ENCODE measurements at places on chromosomes 11 and 22.

GRCh38 chr11:115919341-115920091 is 415.3 kb upstream of the CADM1 start:
- DNase-seq = no peak

DNA sequence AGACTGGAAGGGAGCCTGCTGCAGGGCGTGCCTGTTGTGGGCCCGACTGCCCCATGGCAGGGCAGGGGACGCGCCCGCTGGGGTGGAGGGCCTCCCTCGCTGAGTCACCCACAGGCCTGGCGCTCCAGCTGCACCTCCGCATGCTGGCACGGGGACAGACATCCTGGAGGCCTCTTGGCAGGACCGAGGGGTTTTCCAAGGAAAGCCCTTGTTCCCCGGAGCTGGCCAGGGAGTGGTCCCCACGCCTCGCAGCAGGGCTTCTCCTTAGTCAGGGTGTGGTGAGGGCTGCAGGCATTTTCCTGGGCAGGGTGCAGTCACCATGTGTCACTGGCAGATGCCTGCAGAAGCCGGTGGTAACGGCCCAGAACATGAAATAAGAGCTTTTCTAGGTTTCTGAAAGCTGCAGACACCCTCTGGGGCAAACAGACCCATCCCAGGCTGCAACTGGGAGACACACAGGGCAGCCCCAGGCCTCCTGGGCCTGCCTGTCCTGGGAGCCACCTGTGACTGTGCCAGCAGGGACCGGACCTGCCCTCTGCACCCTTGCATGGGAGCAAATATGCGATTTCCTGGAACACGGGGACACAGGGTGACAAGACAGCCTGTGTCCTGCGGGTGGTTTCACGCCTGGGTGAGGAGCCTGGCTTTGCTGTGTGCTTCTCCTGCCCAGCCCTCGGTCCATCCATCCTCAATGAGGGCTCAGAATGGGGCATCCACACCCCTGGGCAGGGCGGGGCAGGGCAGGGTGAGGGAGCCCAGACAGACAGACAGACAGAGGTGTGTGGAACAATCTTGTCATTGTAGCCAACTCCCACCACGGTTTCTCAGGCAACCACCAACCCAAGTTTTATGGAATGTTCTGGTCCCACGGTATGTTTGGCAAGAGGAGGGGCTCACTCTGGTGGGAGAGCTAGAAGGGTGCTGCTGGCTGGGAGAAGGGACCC is 43.2 kb upstream of the FADD start:
- DNase-seq = no peak

DNA sequence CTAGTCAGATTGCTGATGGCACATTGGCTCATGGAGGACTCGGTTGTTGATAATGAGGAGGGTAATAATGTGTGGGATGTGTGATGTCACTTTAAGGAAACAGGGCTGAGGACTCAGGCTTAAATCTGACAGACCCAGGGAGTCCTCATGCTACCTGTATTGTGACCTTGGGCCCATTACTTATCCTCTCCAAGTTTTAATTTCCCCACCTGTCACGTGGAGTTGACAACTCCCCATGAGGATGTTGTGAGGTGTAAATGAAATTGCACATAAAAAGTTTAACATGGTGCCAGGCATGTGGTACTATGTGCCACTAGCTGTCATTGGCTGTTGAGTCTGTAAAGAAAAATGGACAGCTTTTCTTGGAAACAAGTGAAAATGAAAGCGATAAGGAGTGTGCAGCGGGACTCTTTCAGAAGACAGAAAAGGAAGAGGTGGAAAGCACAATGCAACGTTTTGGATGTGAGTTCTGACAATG is 15.3 kb downstream of the IL10RA start:
- no peak for DNase-seq

GRCh38 chr11:115439385-115439784 is 64.8 kb downstream of the CADM1 start:
- DNase-seq = no peak

DNA sequence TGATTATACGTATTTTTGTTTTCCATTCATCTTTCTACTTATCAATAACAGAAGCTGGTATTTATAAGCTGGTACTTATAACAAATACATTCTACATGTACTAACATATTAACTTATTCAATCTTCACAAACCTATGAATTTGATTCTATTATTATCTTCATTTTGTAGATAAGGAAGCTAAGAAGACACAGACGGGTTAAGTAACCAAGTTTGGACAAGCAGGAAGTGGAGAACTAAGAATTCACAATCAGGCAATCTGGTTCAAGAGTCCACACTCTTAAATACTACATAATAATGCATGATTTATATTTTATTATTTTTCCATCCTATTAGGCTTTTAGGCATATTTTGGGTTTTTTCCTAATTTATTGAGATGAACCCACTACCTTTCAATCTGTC is 25.0 kb downstream of the FCHSD2 start:
- DNase-seq = no peak

GRCh38 chr22:30574997-30575671 is 669 bp upstream of the GAL3ST1 start:
- DNase-seq = no peak

DNA sequence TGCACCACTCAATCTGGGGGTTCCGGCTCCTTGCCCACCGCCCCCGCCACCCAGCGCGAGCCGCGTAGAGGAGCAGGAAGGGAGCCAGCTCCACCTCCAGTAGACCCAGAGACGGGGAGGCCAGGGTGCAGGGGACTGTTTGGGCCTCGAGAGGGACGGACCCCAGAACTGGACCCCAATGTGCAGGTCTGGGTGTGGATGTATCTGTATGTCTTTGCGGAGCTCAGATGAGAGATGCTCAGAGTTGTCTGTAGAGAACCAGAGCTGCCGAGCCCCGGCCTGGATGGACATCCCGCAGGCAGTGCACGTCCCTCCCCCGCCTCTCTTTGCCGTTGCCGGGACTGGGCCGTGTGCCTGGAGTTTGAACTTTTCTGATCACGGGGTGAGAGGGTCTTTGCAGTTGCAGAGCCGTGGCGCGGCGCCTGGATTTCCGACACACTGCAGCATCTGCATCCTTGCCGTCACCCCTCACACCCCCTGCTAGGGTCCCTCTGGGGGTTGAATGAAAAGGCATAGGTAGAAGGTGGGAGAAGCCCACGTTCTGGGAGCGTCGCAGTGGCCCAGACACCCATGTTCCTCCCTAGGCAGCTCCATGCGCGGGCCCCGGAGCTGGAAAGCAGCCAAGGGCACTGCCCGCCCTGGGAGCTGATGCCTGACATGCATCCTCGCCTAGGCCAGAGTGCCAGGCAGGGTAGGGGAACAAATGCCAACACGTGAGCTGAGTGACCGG is 105.2 kb downstream of the KCNQ1 start:
- DNase-seq = no peak

DNA sequence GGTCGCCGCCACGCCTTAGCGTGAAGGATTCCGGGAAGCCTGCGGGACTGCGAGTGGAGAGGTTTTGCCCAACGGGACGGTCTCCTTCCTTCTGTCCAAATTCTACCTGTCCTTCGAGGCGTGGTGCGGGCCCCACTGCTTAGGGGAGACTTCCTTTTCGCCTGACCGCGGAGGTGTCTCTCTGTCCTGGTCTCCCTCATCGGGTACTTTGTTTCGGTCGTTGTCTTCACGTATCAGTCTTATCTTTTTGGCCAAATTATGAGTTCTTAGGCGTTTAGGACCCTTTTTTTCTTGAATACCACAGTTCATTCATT is 388 bp downstream of the HINFP start:
- DNase-seq = no peak

DNA sequence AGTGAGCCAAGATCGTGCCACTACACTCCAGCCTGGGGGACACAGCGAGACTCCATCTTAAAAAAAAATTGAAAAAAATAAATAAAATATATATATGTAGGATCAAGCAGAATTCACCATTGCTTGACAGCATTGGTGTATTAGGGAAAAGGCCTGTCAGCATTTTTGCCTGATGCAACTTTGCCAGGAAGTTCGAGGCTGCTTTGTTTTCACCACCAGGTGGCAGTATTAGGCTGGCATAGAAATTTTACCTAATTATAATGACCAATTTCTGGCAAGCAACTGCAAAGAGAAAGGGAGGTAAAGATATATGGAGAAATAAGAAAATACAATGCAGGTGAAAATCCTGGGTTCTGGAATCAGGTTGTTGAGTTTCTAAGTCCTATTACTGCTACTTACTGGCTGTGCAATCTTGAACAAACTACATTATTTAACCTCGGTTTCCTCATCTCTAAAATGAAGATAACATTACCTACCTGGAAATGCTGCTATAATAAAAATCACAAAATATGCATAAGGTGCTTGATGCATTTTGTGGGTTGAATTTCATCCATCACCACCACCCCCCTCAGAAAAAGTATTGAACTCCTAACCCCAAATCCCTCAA is 24.7 kb downstream of the LAYN start:
- peak; percentile 46 for DNase-seq

DNA sequence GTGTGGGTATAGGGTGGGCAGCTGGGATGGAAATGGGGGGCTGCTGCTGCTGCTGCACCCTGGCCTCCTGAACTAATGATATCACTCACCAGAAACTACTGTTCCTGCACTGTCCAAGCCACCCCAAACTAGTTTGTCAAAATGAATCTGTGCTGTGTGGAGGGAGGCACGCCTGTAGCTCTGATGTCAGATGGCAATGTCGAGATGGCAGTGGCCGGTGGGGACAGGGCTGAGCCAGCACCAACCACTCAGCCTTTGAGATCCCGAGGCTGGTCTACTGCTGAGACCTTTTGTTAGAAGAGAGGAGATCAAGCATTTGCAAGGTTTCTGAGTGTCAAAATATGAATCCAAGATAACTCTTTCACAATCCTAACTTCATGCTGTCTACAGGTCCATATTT is 1.3 kb downstream of the RAG1 start:
- DNase-seq = no peak

DNA sequence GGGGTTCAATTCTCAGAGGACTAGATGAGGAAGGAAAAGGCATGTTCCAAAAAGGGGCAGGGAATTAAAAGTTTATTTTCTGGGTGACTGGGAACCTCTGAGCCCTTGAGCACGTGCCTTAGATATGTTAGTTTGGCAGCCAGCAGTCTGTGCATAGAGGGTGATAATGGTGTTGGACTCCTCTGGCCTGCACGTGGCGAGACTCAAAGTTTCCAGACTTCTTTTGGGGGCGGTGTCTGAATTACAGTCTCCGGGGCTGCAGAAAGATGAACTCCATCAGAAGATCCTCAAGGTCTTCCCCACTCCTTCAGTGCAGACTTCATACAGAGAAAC is 861 bp upstream of the ZNRF3 start:
- DNase-seq = peak; percentile 4

- peak; percentile 7 for DNase-seq
These were observed 17.5 kb downstream of the FGF3 start for GRCh38 chr11:69801513-69802335.

DNA sequence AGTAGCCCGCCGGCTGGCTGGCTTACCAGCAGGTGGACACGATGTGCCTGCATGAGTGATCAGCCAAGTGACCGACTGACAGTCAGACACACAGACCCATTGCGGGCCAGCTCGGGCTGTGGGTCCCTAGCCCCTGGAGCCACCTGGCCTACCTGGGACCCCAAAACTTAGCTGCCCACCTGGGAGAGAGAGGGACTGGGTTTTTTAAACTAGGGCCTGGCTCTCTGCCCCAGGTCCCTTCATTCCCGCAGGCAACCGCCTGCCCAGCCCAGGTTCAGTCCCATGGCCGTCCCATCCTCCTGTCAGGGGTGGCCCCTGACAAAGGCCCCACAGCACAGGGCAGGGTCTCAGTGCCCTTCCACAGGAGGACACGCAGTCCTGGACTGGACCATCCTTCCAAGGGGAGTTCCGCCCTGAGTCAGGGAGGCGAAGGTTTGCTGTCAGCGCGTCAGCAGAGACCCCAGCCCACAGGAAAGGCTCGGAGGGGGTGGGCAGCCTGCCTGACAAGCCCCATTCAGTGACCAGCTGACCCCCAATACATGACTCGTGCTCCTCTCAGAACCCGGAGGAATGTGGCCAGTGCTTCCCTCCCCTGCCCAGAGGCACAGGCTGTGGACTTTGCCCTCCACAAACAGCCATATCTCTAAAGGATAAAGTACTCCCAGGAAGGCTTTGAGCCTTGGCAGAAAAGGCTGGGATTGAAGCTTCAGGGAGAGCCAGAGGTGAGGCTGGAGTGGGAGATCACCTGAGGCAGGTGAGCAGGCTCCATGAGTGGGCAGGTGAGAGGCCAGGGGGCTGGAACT is 8.4 kb downstream of the SLCO2B1 start:
- no peak for DNase-seq

GRCh38 chr11:119936426-119936825 is 201.5 kb downstream of the TRIM29 start:
- DNase-seq = no peak

- no peak for DNase-seq
These were observed 11.3 kb downstream of the P2RY6 start for GRCh38 chr11:73283276-73284000.

- no peak for DNase-seq
These were observed 69.0 kb downstream of the LARGE1 start for GRCh38 chr22:33851240-33851639.

DNA sequence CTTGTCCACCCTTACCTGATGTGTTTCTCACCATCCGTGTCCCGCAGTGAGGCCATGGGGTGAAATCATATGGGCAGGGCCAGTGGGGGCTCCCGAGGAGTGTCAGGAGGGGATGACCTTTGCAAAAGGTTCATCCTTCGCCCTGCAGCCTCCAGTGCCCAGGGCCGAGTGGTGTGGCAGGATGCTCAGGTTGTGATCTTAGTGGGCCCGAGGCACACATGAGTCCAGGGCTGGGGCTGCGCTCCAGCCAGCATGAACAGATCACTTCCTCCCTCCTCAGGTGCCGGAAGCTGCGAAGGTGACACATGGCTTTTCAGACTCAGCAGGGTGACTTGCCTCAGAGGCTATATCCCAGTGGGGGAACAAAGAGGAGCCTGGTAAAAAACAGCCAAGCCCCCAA is 2.8 kb upstream of the FKBP2 start:
- no peak for DNase-seq

GRCh38 chr22:40345271-40345670 is 1.0 kb upstream of the ADSL start:
- DNase-seq = no peak

GRCh38 chr11:122100756-122101080 is 15.3 kb downstream of the BLID start:
- no peak for DNase-seq

DNA sequence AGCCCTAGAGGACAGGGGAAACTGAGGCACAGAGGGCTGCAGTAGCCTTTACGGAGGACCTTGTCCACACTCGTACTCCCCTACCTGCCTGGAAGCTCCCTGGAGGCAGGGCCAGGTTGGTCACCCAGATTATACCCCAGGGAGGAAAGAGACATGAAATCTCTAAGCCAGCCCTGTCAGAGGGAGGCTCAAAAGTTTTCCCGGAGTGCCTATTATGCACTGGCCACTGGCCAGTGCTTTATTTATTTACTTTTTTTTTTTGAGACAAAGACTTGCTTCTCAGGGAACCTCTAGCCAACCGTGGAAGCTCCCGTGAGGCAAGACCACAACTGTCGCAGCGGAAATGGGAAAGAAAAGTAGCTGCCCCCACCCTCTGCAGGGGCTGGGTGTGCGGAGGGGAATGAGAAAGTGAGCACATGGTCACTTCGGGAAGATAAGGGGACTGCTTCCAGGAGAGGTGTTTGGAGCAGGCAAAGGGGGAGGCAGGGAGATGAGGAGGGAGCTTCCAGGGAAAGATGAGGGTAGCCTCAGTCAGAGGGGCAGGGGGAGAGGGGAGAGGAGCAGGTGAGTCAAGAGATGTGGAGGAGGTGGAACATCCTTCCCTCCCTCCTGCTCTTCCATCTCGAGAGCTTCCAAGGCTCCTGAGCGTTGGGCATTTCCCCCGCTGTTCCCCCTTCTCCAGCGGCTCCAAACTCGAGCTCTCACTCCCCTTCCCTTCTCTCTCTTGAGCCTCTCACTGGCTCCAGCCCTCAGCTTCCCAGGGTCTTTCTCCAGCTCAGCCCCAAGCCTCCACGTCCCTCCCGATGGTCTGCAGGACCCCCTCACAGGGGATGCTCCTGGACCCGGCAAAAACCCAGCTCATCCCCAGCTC is 4.3 kb downstream of the IL2RB start:
- DNase-seq = no peak

Measured in stimulated activated CD4-positive, alpha-beta T cell treated with anti-CD3 and anti-CD28 coated beads, Interleukin-1b, Interleukin-23, amount 100 ng/mL, for 24 hours (primary cell).